ENCODE measurements at places on chromosomes 16 and 17. TPM values are rescaled to one million over a fixed set of nuclear protein-coding genes. Genes with fewer than 3 reads are reported as not detected.

DNA sequence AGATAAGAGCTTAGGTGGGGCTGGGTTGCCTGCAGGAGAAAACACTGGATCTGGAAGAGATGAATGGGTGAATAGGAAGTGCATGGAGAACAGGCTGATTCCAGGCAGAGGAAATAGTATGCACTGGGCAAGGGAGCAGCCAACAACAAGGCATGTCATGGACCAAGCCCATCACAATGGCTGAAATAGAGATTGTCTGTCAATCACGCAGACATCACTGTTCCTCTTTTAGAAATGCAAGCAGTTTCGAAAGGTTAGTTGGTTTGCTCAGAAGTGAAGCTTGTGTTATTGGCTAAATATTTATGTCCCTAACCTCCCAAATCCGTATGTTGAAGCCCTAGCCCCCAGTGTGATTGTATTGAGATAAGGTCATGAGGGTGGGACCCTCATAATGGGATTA is 621.7 kb upstream of the CDH11 start:
- no peak for DNase-seq

GRCh38 chr17:50487213-50488096 is 8.8 kb downstream of the RSAD1 start:
- no peak for DNase-seq

- DNase-seq: no peak
Measured at GRCh38 chr17:37797206-37797605, 52.3 kb upstream of the HNF1B start.

Gene GJD3
- total RNA-seq: 0.29 TPM

Gene NOTUM
- 0.29 TPM for total RNA-seq

Gene NECAB2
- not detected for total RNA-seq
